ENCODE measurements at places on chromosomes 3 and 15.

GRCh38 chr3:127954640-127955039, 39.6 kb downstream of the KBTBD12 start:
- DNase-seq, result no peak

GRCh38 chr3:127786353-127787070, 35.8 kb downstream of the MGLL start:
- no peak for DNase-seq

DNA sequence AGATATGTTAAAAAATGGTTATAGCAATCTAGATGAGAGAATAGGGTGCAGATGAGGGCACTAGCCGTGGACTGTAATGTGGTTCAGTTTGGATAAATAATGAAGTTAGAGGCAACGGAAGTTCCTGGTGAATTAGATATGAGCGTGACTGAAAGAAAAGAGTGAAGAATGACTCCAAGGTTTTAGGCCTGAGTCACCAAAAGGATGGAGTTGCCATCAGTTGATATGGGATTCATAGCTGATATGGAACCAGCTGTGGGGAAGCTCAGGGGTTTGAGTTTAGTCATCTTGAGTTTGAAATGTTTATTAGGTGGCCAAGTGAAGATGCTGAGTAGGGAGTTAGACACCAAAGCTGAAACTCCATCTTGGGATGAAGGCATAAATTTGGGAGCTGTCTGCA, 66.2 kb downstream of the SSR3 start:
- no peak for DNase-seq

DNA sequence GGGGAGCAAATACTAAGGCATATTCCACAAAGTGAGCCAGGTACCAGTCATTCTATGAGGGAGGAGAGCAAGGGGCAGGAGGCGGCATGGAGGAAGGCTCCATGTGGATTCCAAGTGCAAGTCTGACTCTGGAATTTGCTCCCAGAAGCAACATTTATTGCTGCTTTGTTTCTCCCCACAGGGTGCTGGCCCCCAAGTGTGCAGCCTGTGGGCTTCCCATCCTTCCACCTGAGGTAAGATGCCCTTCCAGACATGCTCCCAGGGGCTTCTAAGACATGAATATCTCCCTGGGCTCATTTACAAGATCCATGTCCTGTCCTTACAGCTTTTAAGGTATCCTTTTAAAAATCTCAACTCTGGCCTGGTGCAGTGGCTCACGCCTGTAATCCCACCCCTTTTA, 15.9 kb upstream of the SACM1L start:
- no peak for DNase-seq

DNA sequence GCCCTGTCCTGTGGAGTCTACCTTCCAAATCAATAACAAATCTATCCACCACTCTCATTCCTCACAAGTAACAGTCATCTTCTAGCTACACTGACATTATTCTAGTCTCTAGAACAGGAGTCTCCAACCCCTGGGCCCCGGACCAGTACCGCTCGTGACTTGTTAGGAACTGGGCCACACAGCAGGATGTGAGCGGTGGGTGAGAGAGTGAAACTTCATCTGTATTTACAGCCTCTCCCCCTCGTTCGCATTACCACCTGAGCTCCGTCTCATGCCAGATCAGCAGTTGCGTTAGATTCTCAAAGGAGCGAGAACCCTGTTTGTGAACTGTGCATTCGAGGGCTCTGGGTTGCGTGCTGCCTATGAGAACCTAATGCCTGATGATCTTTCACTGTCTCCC, 31.9 kb downstream of the ROBO2 start:
- no peak for DNase-seq

DNA sequence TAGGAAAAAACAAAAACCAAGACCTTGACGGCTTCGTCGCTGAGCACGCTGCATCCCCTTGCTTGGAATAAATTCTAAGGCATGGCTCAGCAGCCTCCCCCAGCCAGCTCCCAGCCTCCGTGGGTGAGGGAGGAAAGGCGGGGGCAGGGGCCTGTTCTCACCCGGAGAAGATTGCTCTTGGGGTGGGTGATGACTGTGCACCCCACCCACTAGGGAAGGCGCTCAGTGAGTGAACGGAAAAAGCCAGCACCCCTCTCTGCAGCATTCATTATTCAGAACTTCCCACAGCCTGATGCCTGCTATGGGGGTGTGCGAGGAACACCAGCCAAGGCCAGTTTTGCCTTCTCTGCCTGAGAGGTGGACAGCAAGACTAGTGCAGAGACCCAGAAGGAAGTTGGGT, 19.3 kb upstream of the NTRK3 start:
- DNase-seq, result no peak

- DNase-seq, result no peak
These were observed 91.4 kb upstream of the LRIG1 start for GRCh38 chr3:66592016-66592761.

GRCh38 chr3:42226470-42227425, 39.2 kb downstream of the CCK start:
- DNase-seq, result no peak

GRCh38 chr3:190877925-190878324, 15.4 kb upstream of the GMNC start:
- peak; percentile 22 for DNase-seq

DNA sequence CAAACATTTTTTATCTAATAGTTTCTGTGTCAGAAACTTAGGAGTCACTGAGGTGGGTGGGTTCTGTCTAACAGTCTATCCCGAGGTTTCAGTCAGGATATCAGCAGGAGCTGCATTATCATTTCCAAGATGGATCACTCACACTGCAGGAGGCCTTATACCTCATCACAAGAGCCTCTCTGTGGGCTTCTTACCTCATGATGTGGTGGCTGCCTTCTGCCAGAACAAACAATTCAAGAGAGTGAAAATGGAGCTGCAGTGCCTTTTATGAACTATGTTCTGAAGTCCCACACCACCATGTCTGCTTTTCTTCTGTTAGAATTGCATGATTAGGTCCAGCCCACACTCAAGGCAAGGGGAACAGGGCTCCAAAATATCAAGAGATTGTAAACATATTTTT, 27.9 kb downstream of the RFX7 start:
- DNase-seq, result no peak

GRCh38 chr15:51776952-51777569, 25.7 kb downstream of the TMOD2 start:
- peak; percentile 58 for DNase-seq

- DNase-seq, result no peak
These were observed 43.5 kb upstream of the SLC6A11 start for GRCh38 chr3:10772271-10773161.

GRCh38 chr15:85563731-85564130, 183.3 kb downstream of the AKAP13 start:
- DNase-seq, result no peak

DNA sequence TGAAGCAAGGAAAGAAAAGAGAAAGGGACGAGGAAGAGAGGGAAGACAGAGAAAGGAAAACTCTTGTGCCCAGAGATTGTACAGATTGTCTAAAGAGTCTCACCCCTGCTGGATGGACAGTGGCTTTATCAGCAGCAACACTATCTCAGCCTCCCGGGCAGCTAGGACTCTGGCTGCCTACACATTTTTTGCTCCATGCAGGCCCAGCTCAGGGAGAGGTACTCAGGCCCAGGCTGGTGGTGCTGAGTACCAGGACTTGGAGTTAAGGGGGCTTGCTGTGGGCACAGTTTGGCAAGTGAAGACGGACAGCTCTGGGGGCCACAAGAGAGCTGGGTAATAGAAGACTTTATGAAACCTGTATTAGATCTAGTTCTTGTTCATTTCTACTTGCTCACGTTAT, 19.1 kb upstream of the RHCG start:
- no peak for DNase-seq

DNA sequence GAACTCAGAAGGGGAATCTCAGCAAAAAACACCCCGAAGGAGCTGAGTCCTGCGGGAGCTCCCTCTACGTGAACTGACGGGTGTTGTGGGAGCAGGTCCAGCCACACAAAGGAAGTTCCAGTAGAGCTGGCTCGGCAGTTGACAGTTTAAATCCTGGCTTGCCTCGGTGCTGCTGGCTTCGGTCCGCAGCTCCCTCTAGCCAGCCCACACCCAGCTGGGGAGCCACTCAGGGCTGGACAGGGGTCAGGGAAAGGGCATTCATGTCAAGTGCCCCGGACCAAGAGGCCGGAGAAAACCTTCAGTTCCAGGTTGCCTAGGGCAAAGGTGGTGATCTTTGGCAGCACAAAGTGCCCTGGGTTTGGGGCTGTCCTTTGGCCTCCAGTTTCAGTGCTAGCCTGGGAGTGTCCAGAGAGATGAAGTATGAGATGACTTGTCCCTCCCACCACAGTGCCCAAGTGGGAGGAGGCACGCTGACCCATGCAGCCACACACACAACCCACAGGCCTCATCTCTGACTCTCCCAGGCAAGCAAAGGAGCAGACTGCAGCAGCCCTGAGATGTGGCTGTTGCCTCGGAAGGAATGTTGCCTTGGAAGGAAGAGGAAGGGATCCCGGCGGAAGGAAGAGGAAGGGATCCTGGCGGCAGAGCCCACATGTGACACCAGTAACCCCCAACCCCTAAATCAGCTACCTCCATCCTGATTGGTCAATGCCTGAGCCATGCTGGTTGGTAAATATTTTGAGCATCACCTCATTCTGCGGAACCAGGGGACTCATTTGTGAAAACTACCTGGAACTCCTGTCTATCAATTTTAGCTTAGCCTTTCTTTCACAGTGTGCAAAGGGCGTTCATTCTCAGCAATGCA, 13.9 kb upstream of the ANPEP start:
- no peak for DNase-seq

GRCh38 chr15:39340903-39341645, 239.8 kb upstream of the THBS1 start:
- DNase-seq, result no peak

- DNase-seq, result no peak
These were observed 61.0 kb downstream of the OCA2 start for GRCh38 chr15:28037969-28038590.

GRCh38 chr3:143071776-143072175, 47.8 kb upstream of the CHST2 start:
- DNase-seq, result no peak

GRCh38 chr3:65402597-65402996, 636.1 kb downstream of the MAGI1 start:
- no peak for DNase-seq

- no peak for DNase-seq
These were observed 25.4 kb downstream of the PHLDB2 start for GRCh38 chr3:111884411-111885018.

GRCh38 chr3:14879211-14879874, 60.6 kb downstream of the FGD5 start:
- peak; percentile 30 for DNase-seq

DNA sequence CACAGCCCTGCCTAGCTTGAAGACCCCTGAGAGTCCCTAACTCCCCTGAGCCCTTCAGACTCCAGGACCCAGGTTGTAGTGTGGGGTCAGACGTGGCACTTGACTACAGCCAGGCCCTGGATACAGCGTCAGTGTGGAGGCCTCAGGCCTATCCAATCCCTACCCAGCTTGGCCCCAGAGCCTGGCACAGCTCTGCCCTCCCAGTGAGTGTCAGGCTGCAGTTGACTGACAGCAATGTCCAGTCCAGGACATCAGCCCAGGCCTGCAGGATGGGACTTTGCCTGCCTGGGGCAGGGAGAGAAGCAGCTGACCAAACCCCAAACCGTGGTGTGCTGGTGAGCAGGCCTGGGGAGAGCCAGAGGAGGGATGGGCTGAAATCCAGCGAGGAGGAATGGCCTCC, 27.3 kb downstream of the KLF13 start:
- DNase-seq, result no peak

DNA sequence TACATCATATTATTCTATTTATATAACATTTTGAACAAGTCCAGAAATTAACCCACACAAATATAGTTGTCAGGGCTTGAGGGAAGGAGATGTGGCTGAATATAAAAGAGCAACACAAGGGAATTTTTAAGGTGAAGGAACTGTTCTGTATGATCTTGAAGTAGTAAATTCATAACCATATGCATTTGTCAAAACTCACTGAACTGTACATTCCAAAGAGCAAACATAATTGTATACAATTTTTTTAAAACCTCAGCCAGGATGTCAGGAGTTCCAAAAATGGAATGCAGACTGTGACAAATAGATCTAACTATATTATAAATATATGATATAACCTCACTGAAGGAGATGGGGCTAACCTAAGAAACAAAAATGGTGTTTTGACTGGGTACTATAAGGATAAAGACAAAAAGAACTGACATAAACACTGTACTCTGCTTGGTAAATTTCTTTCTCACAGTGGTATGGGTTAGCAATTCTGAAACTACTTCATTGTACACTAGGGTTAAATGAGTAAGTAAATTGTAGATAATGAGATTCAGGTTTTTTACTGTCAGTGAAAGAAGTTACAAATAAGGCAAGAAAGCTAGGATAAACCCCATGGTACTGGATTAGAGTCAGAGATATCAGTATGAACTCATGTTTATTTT, 14.4 kb downstream of the GOLGB1 start:
- DNase-seq, result no peak

DNA sequence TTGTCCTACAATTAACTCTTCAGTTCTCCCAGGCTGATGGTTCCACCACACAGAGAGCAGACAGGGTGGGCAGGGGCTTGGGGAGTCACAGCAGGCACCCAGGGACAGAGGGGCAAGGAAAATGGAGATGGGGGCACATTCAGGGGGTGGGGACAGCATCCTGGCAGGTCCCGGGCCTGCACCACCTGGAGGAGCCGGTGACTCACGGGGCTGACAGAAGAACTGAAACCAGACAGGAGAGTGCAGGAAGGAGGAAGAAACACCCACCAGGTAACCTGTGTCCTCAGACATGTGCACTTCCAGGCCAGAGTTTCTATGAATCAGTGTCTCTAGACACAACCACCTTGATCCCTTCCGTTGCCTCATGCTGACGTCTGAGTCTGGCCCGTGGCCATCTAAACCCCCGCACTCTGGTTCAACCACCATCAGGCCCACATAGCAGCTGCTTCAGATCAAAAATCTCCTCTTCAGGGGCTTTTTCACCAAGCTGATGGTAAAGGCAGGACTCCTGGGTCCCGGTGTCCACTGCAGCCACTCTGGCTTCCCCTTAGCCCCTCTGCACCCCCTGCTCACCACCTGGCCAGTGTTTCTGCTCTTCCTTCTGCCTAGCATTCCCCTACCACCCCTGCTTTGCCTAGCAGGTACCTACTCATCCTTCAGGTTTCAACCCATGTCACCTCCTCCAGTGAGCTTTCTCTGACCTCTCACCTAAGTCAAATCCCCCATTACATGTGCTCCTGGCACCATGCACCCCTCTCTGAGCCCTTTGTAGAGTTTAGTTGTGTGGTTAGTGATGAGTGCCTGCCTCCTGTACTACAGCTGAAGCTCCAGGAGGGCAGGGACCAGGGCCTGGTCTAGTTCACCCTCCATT, 16.5 kb upstream of the CYP11A1 start:
- peak; percentile 72 for DNase-seq

- no peak for DNase-seq
These were observed at the start of gene NAALADL2 for GRCh38 chr3:174859114-174859735. NAALADL2 (plus strand) TSS chr3:174859334.

DNA sequence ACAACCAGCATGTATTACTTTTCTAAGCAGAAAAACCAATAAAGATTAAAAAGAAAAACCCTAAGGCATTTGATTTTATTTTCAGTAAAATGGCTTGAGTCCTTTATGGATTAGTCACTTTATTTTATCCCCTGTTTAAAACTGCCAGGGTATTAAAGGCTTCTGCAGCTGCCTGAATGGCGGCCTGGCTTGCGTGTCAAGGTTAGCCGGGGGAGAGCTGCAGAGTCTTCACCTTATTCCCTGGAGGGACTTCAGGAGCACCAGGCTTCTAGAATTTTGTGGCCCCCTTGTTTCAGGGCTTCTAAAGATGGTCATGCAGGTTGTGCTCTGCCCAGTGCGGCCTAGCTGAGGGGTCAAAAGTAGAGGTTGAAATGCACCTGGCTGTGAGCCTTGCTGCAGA, 58.0 kb upstream of the ICE2 start:
- DNase-seq, result no peak

- DNase-seq, result no peak
These were observed 873.1 kb downstream of the NSUN3 start for GRCh38 chr3:94935738-94936580.
